ENCODE measurements at places on chromosomes 12 and 14.

DNA sequence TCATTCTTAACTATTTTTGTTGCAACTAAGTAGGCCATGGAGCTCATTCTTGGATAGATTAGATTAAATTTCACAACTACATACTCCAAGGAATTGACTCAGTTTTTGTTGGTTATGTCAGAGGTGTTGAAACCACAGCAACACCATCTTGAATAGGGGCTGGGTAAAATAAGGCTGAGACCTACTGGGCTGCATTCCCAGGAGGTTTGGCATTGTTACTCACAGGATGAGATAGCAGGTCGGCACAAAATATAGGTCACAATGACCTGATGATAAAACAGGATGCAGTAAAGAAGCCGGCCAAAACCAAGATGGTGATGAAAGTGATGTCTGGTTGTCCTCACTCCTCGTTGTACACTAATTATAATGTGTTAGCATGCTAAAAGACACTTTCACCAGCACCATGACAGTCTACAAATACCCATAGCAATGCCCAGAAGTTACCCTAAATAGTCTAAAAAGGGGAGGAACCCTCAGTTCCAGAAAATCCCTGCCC lies 20.9 kb downstream of the DMAC2L start:
- no peak for DNase-seq

DNA sequence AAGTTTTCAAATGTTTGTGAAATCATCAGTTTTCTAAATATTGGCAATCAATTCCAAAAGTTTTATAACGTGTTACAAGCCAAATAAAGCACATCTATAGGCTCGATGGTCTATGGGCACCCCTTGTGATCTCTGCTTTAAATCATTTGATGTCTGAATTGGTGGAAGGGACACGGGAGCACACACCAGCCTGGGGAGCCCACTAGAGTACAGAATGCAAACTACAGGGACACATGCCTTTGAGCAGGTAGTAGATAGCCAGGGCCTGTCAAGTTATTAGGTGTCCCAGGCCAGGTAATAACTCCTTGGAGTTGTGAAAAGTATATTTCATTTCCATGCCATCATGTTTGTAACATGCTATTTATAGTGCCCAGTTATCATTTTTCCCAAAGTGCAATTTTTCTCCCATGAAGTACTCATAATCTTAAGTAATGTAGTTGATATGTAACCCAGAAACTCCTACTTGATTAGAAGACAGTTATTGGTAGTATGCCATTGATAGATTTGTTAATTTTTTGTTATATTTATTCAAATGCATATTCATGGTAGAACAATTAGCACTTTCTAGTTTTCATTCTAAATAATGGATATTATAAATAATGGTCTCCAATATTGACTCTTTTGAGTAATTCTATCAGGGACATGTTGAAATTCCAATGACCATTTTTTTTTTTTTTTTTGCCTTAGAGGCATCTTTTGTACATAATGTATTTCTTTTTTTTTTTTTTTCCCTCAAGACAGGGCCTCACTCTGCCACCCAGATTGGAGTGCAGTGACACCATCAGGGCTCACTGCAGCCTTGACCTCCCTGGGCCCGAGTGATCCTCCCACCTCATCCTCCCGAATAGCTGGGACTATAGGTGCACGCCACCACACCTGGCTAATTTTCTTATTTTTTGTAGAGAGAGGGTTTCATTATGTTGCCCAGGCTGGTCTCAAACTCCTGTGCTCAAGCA lies 96.9 kb upstream of the FGD4 start:
- DNase-seq, result no peak

GRCh38 chr12:129162805-129163204 lies 309.5 kb downstream of the GLT1D1 start:
- no peak for DNase-seq

GRCh38 chr12:110697236-110697635 lies 8.3 kb upstream of the HVCN1 start:
- no peak for DNase-seq

- DNase-seq, result no peak
These were observed 411.6 kb downstream of the RAD51B start for GRCh38 chr14:68230950-68231717.

- no peak for DNase-seq
These were observed 37.4 kb upstream of the C12orf71 start for GRCh38 chr12:27119797-27120196.

GRCh38 chr14:105498430-105499255 lies 7.6 kb downstream of the TEDC1 start:
- DNase-seq, result no peak

DNA sequence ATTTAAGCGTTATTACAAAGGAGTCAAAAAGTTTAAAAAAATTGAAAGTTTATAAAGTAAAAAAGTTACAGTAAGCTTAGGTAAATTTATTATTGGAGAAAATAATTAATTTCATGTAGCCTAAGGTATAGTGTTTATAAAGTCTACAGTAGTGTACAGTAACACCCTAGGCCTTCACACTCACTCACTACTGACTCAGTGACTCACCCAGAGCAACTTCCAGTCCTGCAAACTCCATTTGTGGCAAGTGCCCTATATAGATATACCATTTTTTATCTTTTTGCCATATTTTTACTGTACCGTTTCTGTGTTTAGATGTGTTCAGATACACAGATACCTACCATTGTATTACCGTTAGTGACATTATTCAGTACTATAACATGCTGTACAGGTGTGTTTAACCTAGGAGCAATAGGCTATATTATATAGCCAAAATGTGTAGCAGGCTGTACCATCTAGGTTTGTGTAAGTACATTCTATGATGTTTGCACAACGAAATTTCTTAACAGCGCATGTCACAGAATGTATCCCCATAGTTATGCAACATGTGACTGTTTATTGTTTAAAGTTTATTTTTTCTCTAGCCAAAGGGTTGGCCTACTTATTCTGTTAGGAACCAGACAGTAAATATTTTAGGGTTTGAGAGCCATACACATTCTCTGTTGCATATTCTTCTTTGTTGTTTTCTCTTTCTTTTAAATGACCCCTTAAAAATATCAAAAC lies 155.5 kb downstream of the PCNX1 start:
- DNase-seq, result no peak

GRCh38 chr14:49615776-49616175 lies 4.7 kb downstream of the RPL36AL start:
- no peak for DNase-seq

GRCh38 chr12:98456041-98456440 lies 59.3 kb upstream of the TMPO start:
- DNase-seq, result no peak

- no peak for DNase-seq
These were observed 17.2 kb upstream of the NRXN3 start for GRCh38 chr14:78153064-78153341.

DNA sequence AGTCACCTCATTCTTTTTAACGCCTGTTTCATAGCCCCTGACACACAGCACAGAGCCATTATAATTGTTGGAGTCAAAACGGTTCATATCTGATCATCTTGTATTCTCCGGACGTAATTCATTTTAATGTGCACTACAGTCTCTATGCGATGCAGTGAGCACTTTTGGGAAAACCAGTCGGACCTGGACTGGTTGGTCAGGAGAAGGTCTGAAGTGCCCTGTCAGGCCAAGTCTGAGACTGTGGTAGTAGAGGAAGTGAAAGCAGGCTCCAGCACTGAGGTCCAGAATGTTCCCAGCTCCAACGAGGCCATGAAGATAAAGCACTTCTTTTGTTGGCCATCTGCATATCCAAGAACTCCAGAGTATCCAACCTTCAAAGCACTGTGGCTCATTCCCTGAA lies 117.1 kb upstream of the NCOR2 start:
- DNase-seq, result no peak

- DNase-seq, result no peak
These were observed 311.4 kb upstream of the ATP2B1 start for GRCh38 chr12:90020014-90020413.

DNA sequence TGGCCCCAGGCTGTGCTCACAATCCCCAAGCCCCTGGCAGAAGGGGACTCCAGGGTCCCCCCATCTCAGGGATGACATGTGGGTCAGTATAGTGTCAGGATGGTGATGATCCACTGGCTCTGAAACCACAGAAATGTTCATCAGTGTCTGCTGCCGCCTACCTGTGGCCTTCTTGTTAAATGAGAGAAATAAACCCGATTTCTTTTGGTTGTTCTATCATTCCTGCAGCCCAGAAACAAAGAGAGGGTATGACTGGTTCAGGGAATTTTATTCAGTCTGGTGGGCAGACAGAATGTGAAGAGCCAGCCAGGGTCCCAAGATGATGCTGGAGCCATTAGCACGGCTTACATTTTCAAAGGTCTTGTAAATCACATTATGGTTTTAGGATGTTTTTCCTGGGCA lies 86.6 kb downstream of the CRADD start:
- DNase-seq, result no peak

DNA sequence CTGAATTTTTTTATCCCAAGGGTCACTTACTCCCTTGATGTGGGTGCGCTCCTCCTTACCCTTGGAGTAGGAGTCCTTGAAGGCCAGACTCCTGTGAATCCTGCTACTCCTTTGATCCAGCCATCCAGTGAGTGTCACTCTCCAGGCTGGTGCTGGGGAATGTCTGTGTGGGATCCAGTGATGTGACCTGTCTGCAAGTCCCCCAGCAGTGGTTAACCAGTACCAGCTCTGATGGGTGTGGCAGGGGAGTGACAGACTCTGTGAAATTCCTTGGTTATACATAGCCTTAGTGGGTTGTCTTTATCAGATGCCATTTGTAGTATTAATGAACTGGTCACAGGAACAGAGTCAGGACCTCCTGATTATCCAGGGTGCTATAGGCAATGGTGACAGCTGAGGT lies 409.5 kb upstream of the LMO3 start:
- no peak for DNase-seq

DNA sequence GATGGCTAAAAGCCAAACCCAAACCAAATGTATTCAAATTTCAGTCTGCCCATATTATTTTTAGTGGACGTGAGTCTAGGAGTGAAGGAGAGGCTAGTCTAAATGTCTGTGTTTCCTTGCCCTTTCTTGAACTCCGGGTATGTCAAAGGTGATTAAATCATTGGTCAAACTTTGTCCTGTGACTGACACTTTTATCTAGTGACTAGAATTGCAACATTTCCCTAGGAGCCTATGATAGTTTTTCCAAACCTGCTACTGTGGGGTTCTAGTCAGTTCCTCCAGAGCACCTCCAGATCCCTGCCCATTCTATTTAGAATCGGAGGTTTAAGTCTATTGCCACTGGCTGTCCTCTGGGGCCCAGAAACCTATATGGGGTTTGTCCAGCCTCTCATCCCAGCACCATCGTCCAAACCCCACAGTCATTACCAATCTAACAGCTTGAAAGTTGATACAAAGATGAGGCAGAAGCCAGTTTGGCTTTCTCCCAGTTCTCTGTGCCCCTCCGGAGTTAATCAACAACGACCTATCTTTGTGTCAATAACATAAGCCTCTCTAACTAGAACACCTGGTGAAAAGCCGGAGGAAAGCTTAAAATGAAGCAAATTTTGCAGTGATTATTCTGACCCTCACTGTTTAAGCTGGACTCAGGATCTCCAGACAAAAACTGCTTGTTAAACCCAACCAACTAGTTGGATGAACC lies 306.7 kb downstream of the ZFP36L1 start:
- no peak for DNase-seq
